ENCODE measurements at places on chromosomes 16 and 17.
A peak's percentile ranks its signal among the peaks of the same experiment; 100 is the strongest.

DNA sequence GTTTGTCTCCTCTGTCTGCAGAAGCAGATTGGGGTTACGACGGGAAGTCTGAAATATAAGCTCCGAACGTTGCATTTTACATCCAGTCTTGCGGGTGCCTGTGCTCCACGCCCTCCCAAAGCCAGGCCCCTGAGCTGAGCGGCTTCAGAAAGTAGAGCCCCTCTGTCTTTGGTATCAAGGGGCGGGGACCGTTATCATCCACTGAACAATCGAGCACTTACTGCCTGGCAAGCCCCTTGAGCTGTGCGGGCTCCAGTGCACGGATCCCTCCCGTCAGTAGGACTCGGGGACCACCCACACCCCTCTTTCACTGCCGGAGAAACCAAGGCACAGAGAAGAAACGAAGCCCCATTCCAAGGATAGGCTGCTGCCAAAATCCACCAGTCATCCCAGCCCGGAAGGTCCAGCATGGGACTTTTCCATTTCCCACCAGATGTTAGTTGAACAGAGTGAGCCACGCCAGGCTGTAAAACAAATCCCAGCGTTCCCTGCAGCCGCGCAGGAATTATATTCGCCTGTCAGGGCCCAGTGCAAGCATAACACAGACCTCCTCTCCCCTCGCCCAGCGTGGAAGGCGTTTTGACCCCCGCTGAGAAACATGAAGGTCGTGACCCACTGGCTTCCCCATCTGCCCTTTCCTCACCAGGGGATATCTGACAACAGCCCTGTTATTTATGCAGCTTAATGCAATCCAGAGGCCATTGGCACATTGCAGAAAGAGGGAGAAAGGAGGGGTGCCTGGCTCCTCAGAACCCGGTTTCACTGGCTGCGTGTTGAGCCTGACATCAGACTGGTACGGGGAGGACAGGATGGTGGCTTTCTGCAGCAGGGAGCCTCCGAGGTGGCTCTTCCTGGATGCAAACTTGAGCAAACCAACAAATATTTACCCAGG, 212.2 kb upstream of the FOXF1 start:
- peak; percentile 98 for DNase-seq

DNA sequence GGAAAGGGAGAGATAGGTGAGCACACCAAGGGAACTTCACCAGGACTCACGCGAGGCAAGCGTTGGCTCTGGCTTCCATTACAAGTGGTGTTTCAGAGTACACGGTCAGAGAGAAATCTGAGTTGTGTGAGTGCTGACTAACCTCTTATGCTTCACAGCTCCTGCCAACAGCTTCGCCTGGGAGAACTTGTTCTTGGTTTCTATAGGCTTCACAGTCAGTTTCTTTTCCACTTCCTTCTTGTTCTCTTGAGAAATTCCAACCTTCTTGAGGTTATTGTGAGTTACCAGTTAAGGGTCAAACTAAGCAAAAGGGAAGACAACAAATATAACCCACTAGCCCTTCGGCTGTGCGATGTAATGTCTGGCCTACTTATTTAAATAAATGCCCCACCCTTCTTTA, 18.9 kb downstream of the PSME3IP1 start:
- peak; percentile 12 for DNase-seq

- peak; percentile 59 for DNase-seq
Observed at GRCh38 chr16:54447576-54448440, 161.2 kb upstream of the IRX3 start.

DNA sequence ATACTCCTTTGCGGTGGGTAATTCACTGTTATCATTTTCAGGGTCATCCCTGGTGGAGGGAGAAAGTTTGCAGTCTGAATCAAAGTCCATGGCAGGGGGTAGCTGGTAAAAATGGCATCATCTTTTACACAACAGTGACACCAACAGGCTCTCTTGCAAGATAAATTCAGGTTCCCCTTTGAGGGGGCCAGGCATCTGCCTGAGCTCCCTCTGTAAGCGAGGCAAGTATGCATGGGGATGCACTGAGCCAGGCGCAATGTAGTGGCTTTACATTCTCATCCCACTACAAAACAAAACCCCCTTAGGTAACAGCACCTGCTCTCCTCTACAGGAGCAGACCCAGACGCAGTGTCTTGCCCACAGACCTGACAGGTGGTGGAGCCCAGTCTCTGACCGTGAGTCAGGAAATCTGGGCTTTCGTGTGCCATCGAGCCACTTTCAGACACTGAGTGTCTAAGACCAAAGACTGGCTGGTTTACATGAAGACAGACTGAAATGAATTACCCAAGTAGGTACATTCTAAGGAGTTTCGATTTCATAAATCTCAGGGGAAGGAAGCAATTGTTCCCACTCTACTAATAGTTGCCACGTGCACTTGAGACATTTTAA, 17.7 kb downstream of the LITAFD start:
- DNase-seq: no peak

GRCh38 chr17:72618001-72618509, 474.4 kb downstream of the SLC39A11 start:
- DNase-seq: no peak

GRCh38 chr17:75894049-75894733, 2.6 kb downstream of the TRIM65 start:
- no peak for DNase-seq

DNA sequence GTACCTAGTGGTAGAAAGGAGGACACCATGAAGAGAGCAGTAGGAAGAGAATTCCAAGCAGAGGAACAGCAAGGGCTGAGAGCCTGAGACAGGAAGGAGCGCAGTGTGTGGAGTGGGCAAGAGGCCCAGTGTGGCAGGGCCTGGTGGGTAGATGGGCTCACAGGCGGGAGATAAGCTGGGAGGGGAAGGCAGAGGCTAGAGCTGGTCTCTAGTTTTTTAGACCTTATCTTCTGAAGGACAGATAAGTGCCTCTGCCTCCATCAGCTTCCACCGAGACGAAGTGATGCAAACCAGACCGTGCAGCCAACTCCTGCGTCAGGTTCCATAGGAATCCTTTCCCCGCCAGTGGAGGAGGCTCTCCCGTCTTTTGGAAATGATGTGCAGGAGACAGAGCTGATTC, 33.6 kb downstream of the CDH1 start:
- DNase-seq: no peak

DNA sequence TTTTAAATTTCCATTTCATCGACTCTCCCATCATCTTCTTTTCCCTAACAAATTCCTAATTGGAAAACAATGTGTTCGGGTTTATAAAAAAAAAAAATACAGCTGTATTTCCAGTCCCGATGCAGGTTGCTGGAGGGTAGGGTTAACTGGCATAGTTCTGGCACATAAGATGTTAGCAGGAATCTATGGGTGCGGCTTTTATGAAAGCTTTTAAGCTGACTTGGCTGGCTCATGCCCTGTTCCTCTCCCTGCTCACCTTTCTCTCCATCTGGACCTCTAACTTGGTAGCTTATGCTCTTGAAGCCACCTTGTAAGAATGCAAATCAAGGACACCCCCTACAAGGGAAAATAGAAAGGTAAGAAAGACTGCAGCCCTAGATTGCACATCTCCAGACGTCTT, 33.2 kb upstream of the KCNJ2 start:
- no peak for DNase-seq

- peak; percentile 31 for DNase-seq
Observed at GRCh38 chr16:25110387-25110947, 1.1 kb upstream of the LCMT1 start.

DNA sequence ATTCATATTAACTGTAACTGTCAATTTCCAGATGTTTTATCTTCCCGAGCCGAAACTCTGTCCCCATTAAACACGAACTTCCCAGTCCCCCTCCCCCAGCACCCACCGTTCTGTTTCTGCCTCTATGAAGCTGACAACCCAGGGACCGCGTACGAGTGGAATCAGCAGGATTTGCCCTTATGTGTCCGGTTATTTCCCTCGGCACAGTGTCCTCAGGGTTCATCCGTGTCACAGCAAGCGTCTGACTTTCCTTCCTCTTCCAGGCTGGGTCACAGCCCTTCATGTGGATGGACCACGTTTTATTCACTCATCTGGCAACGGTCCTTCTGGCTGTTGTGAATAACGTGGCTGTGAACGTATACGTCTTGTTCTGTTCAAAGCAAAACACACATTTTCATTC, 31.3 kb downstream of the METRNL start:
- no peak for DNase-seq

- no peak for DNase-seq
Observed at GRCh38 chr17:50547736-50548083, 736 bp downstream of the SPATA20 start.

DNA sequence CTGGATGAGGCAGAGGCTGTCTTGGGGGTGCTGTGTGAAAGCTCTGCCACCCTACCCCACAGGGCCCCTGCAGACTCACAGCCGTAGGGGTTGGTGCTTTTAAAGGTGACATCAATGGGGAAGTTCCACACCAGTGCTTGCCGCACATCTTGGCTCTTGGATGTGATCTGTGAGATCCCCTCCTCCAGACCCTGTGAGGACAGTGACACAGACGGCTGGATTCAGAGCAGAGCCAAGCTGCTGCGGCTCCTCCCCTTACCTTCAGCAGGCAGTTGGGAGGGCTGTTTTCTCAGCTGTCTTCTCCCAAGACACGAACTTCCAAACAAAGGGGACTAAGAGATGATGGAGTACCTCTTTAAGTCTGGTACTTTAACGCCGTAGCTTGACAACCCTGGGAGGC, 4.8 kb downstream of the B9D1 start:
- DNase-seq: no peak

GRCh38 chr16:81088836-81089235, 7.4 kb downstream of the GCSH start:
- DNase-seq: no peak

- no peak for DNase-seq
Observed at GRCh38 chr17:73638556-73638955, 5.7 kb downstream of the SDK2 start.

DNA sequence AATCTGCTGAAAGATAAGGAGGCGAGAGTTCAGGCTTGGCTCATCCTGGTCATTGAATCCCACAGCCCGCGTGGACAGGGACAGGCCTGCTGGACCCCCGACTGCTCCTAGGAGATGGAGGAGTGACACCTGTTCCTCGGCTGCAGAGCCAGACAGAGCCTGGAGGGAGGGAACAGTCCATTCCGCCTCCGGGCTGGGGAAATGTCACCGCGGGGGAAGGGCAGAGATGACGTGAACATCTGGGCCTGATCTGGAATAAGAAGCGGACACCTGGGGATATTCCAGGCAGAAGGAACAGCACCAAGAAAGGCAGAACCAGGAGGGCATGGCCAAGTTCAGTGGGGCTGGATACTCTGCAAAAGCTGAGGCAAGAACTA, 1.5 kb downstream of the ZNF747 start:
- DNase-seq: no peak

DNA sequence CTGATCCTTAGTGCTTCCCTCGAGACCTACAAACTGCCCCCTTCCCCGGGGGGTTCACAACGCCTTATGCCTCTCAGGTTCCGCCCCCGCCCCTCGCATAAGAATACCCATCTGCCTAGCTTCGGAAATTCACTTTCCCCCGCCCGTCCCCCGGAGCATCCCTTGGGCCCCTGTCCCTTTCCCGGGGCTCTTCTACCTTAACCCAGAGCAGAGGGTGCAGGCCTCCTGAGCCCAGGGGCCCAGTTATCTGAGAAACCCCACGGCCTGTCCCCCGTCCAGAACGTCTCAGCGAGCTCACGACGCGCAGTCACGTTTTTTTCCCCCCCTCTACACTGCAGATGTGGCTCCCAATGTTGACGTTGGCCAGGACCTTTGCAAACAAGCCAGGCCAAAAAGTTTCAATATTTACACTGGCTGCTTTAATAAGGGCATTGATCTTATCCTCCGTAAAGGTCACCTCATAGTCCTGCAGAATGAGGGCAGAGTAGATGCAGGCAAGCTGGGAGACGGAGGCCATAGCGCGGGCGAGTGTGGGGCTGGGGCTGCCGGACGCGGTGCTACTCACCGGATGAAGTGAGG, 1.4 kb upstream of the NBR1 start:
- DNase-seq: peak; percentile 62

GRCh38 chr17:50459756-50460155, 8.9 kb downstream of the CHAD start:
- peak; percentile 8 for DNase-seq
